ENCODE measurements at places on chromosomes 7 and 10.

GRCh38 chr7:2757361-2757903 is 69.4 kb downstream of the AMZ1 start:
- DNase-seq: no peak

- no peak for DNase-seq
Observed at GRCh38 chr7:1725766-1726630, 55.9 kb downstream of the ELFN1 start.

DNA sequence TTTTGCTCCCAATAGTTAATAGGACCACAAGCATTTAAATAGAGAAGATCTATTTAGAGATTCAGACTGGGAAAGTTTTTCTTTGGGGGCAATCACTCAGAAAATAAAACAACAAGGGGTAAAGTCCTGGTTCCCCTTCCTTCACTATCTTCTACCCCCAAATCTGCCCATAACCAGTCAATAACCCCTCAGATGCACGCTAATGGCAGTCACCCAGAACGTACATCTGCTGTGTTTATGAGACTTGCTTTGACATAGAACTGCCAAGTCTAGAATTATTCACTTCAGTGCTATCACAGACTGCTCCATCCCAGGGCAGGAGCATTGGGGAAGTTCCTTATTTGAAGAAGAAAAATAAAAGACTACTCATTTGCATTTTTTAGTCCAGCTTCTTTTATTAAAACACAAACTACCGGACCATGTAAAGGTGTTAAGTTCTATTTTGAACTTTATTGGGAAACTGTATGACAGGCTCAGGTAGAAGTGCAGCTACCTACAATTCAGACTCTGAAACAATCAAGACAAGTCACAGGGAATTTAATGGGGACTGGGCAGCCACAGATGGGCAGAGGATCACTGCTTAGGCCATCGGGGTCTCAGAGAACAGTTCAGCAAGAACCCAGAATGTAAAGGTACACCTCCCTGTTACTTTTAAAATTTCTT is 38.4 kb downstream of the ANK3 start:
- DNase-seq: no peak

DNA sequence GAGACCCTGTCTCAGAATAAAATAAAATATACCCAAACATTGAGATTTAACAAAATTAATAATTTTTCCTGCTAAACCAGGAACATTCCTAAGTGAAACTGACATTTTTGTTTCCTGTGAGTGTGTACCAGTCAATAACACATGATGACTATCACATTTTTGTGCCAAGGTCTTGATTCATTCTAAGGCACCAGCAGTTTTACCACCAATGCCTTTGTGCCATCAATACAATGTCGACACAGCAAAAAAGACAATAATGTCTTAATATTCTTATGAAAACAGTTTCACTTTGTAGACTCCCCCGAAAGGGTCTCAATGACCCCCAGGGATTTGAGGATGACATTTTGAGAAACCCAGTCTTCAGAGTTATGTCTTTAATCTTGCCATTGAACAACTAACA is 7.2 kb upstream of the CADPS2 start:
- no peak for DNase-seq

GRCh38 chr7:157457355-157458253 is 120.8 kb downstream of the DNAJB6 start:
- no peak for DNase-seq

- DNase-seq: no peak
Observed at GRCh38 chr7:133183042-133183794, 69.7 kb upstream of the EXOC4 start.

GRCh38 chr10:112898540-112899390 is 51.3 kb upstream of the TCF7L2 start:
- DNase-seq: no peak

DNA sequence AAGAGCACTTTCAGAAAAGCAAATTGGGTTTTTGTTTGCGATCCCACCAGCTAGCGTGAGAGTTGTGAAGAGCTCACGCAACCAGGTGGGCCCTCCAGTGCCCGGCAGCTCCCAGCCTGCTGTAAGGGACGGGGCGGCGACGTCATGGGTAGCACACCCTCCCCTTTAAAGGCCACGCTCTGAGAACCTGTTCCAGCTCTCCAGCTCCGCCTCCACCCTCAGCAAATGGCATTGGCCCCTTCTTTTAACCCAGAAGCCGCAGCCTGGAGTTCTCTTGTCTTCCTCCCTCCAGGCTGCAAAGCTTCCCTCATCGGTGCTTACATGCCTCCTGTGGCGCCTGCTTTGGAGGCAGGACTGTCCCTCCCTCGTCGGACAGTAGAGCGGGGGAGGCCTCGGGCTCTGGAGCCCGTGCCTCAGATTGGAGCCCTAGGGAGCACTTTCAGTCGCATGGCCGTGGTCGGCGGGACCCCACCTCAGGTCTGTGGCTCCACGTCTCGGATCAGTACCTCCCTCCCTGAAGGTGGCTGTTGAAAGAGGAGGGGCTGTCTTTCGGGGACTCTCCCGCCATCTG is 32.9 kb downstream of the WIPI2 start:
- no peak for DNase-seq

- DNase-seq: no peak
Observed at GRCh38 chr10:75565286-75566251, 134.1 kb downstream of the LRMDA start.

DNA sequence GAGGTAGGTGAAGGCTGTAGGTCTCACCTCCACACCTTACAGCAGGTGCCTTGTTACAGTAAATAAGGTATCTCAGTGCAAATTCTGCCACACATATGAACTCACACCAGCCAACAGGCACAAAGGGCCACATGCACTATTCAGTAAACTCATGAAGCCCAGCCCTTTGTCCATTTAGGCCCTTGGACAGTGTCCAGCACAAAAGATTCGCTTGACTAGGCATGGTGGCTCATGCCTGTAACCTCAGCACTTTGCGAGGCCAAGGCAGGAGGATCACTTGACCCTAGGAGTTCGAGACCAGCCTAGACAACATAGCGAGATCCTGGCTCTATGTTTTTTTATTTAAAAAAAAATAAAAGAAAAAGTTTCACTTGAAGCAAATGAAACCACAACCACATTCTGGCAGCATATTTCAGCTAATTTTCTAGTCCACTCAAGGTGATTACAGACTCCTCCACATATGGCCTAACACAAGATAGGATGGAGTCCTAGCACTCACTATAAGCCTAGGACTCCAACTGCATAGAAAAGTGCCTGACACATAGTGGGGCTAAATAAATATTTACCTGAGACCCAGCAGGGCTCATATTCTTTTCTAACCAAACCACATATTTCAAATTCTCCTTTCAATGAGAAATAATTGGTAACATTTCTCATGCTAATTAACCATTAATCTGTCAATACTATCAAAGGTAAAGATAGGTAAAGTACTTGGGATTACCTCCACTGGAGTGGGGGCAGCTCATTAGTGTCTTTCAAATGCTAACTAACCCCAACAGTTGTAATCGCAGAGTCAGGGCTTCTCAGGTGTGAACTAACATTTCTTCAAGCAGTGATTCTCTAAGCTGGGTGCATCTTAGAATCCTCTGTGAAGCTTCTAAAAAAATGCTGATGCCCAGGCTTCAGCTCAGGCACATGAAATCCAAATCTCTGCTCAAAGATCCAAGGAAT is 4.5 kb upstream of the ANKRD1 start:
- no peak for DNase-seq

- no peak for DNase-seq
Observed at GRCh38 chr10:102508506-102508905, 4.7 kb downstream of the SUFU start.

GRCh38 chr7:45147858-45148652 is 9.5 kb upstream of the RAMP3 start:
- no peak for DNase-seq

DNA sequence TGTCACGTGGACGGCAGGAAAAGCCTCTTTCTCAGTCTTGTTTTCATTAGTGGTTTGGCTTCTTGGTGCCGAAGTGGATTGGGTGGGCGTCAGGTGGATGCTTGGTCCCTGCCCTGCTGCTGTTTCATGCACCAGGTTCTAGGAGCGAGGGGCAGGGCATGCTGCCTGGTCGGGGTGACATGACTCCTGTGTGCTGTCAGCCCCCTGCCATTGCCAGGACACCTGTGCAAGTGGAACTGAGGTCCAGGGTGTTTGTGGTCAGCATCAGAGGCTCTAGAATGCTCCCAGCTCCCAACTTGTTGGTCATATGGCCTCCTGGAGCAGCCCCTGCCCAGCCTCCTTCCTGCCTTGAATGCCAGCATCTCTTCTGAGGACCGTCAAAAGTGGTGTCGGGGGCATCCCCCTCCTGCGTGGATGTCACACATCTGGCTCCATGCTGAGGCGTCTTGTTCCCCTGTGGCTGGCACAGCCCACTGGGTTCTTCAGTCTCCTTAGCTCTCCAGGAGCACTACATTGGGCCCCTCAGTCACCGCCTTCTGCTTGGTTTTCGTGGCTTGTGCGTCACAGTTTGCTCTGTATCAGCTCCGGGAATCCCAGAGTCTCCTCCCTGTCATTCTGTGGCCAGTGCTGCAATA is 24.8 kb downstream of the ADCY1 start:
- no peak for DNase-seq

GRCh38 chr10:132465193-132465888 is 68.3 kb downstream of the PWWP2B start:
- DNase-seq: no peak

GRCh38 chr7:94173436-94173835 is 169.3 kb upstream of the BET1 start:
- no peak for DNase-seq

GRCh38 chr7:133977409-133978274 is 149.5 kb upstream of the LRGUK start:
- DNase-seq: no peak

DNA sequence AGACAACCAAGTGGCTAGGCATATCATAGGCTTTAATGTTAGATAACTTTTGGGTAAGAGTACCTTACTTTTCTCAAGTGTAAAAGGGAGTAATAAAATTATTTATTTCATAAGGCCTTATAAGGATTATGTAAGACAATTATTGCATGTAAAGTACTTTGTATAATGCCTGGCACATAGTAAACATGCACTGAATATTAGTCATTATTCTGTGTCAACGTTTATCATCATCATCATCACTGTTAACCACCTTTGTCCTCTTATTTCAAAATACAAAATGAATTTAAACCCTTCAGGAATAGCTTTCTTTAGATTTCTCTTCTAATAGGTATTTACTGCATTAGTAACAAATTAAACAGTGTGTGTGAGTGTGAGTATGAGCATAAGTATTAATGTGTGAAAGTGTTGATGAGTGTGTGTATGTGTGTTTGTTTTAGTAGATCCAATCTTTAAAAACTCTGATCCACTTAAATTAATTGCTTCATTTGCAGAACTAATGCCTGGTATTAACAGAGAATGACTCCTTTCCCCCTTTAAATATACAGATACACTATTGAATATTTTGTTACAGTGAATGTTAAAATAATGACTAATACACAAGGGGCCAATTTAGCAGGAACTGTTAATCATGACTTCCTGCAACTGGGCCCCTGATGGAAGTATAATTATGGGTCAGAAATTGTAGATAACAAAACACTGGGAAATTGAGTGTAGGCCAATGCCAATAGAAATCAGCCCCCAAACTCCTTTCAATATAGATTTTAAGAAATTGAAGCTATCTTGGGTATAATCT is 213.3 kb upstream of the FZD8 start:
- no peak for DNase-seq

DNA sequence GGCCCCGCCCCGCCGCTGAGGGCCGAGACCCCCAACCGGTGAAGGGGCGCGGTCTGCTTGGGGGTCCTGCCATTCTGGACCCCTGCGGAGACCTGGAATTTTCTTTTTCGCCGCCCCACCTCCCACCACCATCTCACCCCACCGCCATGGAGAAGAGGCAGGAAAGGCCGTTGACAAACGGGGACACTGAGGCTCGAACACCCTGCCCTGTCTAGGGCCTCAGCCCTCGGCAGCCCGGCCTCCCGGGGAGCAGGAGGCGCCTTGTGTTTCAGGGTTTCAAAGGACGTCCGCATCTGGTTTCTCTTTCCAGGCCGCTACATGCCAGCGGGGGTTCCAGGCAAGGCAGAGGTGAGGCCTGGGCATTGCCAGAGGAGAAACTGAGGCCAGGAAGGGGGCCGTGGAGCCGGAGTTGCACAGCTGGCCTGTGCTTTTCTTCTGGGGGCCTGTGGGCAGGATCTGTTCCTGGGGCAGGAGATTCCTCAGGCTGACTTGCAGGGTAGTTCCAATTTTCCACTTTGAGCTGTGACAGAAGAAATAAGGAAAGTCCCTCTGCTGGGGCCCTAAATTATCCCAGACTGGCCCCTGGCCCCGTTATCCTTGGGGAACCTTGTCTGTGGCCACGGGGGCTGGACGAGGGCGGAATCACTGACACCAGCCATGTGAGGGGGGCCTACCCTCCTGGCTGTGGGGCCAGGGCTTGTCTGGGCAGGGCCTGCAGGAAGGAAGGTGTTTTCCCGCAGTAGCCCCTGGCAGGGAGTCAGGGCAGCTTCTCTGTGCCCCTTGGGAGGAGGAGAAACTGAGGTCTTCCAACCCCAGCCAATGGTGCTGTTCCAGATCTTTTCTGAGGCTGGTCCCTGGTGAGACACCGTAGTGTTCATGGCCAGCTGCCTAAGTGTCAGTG is 900 bp upstream of the MICALL2 start:
- no peak for DNase-seq

GRCh38 chr10:95837783-95838182 is 70.0 kb upstream of the CC2D2B start:
- DNase-seq: no peak

GRCh38 chr7:116280803-116281202 is 70.5 kb downstream of the TES start:
- DNase-seq: no peak

DNA sequence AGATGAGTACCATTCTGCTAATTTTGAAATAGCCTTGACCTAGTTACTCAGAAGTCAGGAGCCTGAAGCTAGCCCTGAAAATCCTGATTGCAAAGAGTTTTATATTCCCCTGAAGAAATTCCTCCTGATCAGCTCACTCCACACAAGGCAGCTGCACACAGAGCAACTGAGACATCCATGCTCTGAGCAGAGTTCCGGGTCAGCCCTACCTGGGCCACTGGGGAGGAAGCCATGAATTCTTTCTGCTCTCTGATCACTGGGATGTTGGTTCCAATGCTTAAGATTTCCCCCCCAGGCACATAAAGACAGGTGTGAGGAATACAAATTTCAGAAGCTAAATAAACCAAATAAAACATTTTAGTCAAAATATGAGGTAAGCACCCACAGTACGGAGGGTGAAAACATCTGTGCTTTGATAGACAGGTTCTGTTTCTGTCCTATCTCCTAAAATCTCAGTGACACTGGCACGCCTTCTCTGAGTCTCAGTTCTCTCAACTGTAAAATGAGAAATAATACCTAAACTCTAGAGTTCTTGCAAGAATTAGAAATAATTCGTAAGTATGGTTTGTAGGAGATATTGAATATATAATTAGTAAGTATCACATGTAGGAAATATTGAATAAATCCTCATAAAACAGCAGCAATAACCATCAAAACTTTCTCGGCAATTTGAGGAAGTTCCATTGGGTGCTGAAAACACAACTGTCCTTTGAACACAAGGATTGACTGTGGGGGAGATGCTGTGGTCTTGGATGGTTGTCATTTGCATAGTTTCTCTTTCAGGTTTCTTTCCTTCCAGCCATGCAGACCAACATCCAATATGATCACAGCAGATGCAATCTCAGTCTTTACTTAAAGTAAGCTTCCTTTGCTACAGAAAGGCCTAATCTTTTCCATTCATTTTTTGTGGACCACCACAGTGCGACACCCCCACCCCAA is 133.0 kb upstream of the TNS3 start:
- no peak for DNase-seq

GRCh38 chr7:35707422-35707821 is 12.5 kb upstream of the HERPUD2 start:
- no peak for DNase-seq

GRCh38 chr10:33365871-33366411 is 31.5 kb upstream of the NRP1 start:
- no peak for DNase-seq

GRCh38 chr7:28996836-28997235 is 38.7 kb upstream of the TRIL start:
- no peak for DNase-seq

Measured in cortex of kidney (tissue), 1 donor.